ENCODE measurements at places on chromosomes 4 and X. TPM values are rescaled to one million over a fixed set of nuclear protein-coding genes. Genes with fewer than 3 reads are reported as not detected.

CXCL3 gene
- total RNA-seq, result not detected

MTMR8 gene
- 5.1 TPM for total RNA-seq

NAP1L3 gene
- total RNA-seq, result 0.61 TPM

IL15 gene
- 4.0 TPM for total RNA-seq

TNIP3 gene
- 3.4 TPM for total RNA-seq

MAGEB1 gene
- not detected for total RNA-seq

RHOXF1 gene
- 0.29 TPM for total RNA-seq

MAB21L2 gene
- not detected for total RNA-seq
